GM03348 (cell line): ENCODE measurements at places on chromosomes 6 and 20.

GRCh38 chr6:25942561-25943147 is 12.2 kb upstream of the SLC17A2 start:
- DNase-seq: peak; percentile 42

DNA sequence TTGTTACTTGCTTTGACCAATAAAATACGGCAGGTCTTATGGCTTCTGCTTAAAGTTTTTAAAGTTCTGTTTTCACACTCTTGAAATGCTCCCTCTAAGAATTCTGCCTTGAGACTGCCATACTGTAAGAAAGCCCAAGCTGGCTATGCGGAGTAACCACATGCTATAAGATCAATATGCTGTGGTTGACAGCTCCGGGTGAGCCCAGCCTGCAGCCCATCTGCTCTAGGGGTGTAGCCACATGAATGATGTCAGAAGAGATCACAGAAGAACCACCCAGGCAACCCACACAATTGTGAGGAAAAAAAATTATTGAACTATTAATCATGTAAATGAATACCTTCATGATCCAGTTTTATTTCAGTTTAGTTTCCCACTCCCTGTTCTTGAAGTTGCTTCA is 26.1 kb upstream of the SH3BGRL2 start:
- no peak for DNase-seq

GRCh38 chr6:30497714-30498113 is 8.4 kb downstream of the HLA-E start:
- no peak for DNase-seq

GRCh38 chr6:106110164-106110826 is 24.2 kb downstream of the PRDM1 start:
- no peak for DNase-seq

GRCh38 chr20:5580940-5581708 is 169.1 kb upstream of the SHLD1 start:
- DNase-seq: no peak

DNA sequence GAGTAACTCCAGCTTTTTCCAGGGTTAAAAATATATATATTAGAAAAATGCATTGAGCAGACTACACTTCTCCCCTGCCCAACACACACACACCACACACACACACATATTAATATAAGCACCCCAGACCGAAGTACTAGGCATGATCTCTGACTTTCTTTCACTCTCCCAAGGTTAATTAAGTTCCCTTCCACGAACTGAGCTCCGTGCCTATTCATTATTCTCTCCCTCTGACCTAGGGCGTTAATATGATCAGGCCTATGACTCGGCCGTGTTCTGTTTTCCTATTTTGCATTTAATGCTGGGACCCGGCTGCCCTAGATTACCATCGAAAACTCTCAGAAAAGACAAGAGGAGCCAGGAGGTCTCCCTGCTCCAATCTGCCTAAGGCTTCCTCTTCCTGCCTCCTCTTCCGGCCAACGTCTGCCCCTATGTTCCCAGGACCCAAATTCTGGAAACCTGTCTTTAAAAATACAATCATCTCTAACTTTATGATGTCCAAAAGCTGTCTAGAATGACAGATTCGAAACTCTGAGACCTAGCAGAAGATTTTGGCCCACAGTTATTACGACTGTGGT is 6.1 kb upstream of the POU3F2 start:
- DNase-seq: no peak

DNA sequence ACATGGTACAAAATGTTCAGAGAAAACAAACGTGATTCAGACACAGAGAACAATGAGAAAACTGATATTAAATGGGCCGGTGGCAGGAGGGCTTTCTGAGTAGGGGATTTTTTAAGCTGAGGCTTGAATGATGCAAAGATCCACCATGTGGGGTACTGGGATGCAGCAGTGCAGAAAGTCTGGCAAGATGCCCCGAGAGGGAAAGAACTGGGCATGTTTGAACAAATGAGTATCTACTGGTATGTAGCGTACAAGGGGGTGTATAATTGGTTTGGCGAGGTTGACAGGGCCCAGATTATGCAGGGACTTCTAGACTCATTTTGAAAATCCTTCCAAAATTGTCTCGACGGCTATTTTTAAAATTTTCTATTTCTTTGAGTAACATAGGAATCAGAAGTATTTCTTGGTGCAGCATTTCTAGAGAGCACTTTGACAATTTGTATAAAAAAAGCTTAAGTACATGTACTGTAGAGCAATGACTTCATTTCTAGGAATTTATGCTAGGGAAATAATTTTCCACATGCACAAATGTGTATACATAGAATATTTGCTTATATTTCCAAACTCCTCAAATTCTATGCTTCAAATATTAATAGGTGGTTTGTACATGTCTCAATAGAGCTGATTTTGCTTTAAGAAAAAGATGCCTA is 119.6 kb upstream of the DOK5 start:
- DNase-seq: no peak

DNA sequence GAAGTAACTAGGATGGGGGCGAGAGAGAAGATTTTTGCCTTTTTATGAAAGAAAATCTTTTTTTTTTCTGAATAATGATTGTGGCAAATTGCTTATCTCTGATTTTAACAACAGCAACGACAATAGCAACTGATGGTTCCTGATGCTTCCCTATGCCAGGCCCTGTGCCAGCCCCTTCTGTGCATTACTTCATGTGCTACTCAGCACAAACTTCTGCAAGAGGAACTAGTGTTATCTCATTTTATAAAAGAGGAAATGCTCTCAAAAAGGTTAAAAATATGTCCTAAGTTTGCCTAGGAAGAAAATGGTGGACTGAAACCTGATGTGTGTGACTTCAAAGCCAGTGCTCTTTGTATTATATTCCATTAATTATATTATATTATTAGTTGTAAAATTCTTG is 74.0 kb upstream of the RALGAPA2 start:
- DNase-seq: no peak

DNA sequence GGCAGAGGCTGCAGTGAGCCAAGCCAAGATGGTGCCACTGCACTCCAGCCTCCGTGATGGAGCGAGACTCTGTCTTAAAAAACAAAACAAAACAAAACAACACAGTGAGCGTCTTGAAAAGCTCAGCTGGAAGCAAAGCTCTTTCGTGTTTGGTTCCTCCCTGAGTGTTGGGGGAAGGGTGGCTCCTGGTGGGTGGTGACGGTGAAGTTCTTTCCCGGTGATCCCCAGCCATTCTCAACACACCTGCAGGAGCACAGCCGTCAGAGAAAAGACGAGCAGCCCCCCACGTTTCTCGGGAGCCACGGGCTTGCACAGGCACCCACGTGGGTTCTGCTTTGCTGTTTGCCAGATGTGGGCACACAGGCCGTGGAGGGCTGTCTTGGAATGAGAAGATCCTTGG is 3.2 kb downstream of the BHLHE23 start:
- DNase-seq: no peak

DNA sequence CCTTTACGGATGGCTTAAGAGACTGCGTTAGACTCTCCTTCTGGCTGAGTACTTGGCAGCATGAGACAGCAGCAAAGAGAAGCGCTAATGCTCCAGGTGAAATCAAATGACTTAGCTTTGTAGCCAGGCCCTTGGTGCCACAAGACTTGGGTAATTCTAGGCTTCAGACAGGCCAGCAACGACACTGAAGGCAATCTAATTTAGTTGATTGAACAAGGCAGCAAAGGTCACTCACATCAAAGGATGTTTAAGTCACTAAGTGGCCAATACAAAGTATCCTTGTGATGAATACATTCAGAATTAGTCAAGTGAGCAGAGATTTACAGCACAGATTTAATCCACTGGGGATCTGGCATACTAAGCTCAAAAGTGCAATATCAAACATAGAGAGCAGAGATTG is 113.2 kb downstream of the FAM83B start:
- DNase-seq: no peak

GRCh38 chr20:53769041-53769440 is 175.4 kb upstream of the ZNF217 start:
- DNase-seq: no peak

DNA sequence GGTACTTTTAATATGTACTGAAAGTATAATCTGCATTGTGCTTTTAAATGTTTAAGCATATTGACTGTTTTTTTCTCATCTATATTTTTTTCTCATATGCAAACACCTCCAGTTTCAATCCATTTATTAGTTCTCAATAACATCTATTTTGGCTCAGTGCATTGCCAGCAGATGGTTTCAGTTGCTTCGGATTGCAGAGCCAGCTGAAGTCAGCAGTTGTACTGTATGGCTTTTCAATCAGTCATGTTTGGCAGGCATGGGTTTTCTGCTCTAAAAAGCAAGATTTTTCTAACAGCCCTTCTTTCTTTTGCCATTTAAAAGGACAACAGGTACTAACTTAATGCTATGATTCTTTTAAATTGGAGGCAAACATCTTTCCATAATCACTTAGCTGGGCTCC is 121.2 kb downstream of the CD109 start:
- no peak for DNase-seq

GRCh38 chr20:23340524-23340923 is 10.1 kb upstream of the NXT1 start:
- peak; percentile 76 for DNase-seq

DNA sequence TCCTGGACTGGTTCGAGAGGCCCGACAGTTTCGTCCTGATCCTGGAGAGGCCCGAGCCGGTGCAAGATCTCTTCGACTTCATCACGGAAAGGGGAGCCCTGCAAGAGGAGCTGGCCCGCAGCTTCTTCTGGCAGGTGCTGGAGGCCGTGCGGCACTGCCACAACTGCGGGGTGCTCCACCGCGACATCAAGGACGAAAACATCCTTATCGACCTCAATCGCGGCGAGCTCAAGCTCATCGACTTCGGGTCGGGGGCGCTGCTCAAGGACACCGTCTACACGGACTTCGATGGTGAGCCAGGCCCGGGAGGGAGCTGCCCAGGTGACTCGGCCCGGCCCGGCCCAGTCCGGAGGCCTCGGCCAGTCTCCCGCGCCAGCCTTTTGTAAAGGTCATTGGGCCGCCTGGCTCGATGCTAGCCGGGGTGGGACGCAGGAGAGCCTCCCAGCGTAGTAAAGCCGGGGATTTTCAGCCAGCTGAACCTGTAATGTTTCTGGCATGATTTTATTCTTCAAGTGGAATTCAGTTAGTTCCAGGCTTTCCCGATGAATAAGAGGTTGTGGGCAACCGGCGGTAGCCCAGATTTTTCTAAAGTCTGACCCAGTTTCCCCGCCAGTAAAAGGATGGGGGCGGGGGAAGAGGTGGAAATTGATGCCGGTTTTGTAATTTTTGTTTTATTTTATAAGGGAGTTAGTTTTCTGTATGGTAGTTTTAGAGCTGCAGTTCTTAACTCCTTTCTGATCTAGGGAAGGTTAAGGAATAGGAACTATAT is 1.4 kb downstream of the PIM1 start:
- peak; percentile 31 for DNase-seq

DNA sequence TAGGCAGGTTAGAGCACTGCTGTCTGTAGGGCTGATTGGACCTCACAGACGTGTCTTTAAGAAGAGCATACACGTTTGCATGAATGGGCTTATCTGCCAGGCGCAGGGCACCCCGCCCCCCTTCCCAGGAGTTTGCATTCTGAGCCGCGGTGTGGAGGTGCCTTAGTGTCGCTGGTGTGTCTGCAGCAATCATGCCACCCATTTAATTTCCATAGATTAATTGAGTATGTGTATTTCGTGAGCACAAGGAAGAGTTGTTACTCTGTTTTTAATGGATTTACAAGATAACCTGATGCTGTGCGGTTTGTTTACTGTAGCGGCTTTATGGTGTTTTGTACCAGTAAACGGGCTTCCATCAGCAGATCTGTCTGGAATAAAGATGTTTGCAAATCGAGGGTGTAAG is 107.7 kb downstream of the ZDHHC14 start:
- DNase-seq: no peak

GRCh38 chr6:152401978-152402377 is 235.2 kb downstream of the SYNE1 start:
- DNase-seq: peak; percentile 55

DNA sequence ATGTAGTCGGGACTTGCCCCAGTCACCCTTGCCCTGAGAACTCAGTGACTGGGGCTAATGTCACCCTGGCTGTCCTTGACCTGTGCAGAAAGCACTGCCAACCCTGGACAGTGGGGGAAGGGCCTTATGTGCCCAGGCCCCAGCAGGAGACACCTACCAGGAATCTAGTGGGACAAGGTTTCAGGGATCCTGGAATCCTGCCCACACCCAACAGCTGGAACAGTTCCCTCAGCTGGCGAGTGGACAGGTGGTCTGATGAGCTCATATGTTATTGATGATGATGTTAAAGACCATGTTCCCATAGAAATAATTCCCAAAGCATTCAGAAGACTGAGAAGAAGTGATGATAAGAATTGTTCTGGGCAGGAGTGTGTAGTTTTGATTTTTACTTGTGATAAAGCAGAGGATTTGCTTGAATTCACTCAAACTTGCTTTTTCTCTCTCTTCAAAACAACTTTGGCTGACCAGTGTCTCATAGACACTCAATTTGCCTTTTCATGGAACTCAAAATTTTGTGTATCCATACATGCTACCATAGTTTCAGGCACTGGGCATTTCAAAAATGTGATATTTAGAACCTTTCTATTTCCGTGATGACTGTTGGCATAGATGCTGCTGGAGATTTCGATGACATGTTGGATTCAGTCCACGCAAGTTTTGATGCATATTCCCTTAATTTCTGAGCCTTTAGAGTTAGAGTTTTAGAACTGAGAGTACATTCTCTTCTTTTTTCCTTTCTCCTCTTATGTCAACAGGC is 79.3 kb downstream of the SLC22A3 start:
- no peak for DNase-seq

DNA sequence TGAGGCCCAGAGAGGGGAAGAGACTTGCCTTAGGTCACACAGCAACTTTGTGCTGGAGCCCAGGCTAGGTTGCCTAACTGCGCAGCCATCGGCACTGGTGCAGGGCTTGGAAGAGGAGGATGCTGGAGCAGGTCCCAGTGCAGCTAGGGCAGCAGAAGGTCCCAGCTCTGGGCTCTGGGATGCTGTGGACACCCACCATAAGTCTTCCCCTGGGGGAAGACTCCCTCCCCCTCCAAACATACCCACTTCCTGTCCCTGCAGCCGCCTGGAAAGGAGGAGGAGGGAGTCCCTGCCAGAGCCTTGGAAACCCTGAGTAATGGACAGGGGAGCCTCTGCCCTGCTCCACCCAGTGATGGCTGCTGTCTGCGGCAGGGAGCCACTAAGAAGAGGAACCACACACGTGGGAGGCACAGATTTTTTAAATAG is 93.6 kb downstream of the NCR2 start:
- peak; percentile 88 for DNase-seq

GRCh38 chr6:10877871-10878270 is 4.0 kb downstream of the GCM2 start:
- DNase-seq: no peak

- DNase-seq: no peak
Observed at GRCh38 chr6:63813566-63814120, 178.0 kb downstream of the PHF3 start.

- DNase-seq: peak; percentile 61
Observed at GRCh38 chr6:13767121-13767808, 47.1 kb downstream of the MCUR1 start.

GRCh38 chr6:17577059-17577458 is 23.0 kb upstream of the FAM8A1 start:
- DNase-seq: no peak

GRCh38 chr20:47578543-47578942 is 76.9 kb downstream of the NCOA3 start:
- DNase-seq: no peak

DNA sequence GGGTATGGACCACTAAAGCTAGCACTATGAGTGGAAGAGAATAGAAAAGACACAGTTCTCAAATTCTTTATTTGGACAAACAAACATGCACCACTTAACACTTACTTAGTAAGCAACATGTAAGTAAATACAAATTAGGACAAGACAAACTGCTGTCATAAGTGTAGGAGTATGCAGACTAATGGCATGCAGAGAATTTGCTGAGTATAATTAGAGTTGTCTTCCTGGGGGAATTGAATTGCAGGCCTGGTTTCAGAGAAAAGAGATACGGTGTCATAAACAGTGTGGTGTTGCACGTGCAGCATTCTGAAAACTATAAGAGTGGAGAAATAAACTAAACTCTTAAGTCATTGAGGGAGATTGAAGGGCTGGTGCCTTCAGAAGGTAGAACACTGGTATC is 125.2 kb upstream of the EYA4 start:
- no peak for DNase-seq
